ENCODE measurements at places on chromosomes 12 and 14.

GRCh38 chr12:92261071-92261470, 115.4 kb upstream of the BTG1 start:
- DNase-seq: no peak

GRCh38 chr12:83018088-83018487, 331.4 kb downstream of the TMTC2 start:
- no peak for DNase-seq

GRCh38 chr12:1878214-1878613, 40.2 kb downstream of the CACNA2D4 start:
- no peak for DNase-seq

GRCh38 chr12:101299346-101299745, 19.4 kb downstream of the UTP20 start:
- no peak for DNase-seq

DNA sequence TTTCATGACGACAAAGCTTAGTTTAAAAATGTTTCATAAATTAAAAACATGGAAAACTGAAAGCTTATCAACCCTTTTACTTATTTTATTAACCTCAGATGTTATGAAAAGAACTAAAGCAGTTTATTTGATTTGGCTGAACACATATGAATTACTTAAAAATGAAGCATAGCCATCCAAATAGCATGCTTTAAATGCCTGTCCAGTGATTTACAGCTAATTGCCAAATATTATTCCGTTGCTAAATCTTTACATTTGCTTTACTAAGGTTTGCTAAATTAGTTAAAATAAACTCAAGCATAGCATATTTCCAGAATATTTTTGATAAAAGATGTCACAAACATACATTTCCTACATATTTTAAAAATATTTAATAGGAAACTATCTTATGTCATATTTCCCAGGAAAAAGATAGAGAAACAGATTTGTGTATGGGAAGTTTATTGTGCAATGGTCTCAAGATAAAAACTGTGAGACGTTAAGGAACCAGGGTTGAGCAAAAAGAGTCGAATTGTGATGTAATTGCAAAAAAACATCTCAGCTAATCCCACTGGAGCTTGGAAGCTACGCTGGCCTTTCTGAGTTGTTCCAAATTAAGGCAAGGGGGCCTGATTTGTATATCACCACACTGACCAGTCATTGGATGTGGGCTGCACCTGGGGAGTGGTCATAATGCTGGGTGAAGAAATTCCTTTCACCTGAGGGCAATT, 25.8 kb downstream of the GPR135 start:
- DNase-seq: no peak

- peak; percentile 40 for DNase-seq
These were observed 23.3 kb downstream of the MEG3 start for GRCh38 chr14:100849115-100849781.

- DNase-seq: peak; percentile 52
These were observed 35.8 kb upstream of the FBXO33 start for GRCh38 chr14:39467889-39468524.

DNA sequence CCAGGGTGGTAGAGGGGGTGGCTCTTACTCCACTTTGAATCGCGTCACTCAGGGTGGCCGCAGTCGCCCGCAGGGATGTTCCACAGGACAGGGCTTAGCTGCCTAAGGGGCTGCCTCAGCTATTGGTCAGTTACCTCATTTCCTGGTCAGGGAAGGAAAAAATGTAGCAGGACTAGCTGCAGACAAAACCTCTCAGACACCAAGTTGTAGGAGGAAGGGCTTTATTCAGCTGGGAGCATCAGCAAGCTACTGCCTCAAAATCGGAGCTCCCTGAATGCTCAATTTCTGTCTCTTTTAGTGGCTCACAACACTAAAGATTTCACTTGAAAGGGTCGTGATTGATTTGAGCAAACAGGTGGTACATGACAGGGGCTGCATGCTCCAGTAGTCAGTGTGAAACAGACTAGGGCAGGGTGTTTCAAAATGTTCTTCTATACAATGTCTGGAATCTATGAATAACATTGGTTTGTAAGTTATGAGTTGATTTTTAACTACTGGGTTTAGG, 6.4 kb upstream of the CLEC6A start:
- no peak for DNase-seq

- no peak for DNase-seq
These were observed 1683.8 kb upstream of the SEL1L start for GRCh38 chr14:83217492-83217891.

DNA sequence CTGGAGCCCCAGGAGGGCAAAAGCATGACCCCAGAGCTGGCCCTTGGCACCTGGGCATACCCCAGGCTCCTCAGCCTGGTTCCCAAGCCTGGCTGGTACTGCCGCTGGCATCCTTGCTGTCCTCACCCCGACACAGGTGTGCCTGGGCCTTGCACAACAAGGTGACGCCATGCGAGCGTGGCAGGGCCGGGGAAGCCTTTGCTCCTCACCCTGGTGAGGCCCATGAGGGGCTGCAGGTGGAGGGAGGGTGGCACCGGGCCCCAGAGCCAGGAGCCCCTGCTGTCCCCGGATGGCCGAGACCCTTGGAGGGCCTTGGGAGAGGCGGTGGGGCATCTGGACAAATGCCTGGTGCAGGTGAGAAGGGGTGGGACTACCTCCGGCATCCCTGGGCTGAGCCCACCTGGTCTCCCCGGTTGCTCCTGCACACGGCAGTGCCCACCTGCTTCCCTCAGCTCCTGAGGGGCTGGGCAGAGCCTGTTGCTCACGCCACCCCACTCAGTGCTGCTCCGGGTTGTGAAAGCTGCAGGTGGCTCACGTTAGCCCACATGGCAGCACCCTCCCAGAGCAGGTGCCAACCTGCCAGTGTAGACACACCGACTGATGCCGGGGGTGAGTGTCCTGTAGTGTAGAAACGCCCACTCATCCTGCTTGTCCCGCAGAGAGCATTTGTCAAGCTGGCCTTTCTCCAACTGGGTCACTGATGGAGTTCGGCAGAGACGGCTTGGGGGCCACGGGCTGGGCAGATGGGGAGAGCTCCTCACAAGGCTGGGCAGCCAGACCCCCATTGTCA, 24.6 kb upstream of the KIF26A start:
- no peak for DNase-seq

DNA sequence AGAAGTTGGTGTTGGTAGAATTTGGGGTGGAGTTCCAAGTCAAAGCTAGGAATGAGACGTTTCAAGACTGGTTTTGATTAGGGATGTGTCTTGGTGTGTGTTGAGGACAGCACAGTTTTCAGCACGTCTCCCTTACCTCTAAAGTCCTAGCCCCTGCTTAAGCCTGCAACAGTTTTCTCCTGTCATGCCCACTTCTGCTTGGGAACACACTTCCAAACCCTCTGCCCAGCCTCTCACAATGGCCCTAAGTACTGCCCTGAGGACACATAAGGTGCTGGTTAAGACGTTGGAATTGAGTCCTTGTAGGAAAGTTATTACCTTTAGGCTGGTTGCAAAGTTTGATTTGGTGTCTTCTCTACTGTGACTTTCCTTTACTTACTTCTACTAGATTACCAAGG, 710 bp upstream of the BMAL2 start:
- DNase-seq: peak; percentile 39

DNA sequence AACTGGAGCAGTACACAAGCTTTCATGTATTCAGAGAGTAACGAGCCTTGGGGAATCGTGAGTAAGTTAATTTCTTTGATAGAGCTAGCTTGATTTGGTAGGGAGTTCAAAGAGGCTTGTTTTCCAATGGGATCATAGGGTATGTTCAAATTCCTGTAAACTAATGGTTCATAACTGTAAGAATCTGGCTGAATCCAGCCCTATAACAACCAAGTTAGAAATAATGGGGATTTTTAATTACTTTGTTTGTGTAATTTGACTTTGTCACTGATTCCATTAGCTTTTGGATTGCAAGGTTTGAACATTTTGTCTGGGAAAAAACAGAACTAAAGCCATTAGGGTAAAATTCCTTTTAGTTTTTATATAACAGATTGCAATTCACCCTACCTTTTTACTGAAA, 94.0 kb downstream of the WNK1 start:
- DNase-seq: no peak

DNA sequence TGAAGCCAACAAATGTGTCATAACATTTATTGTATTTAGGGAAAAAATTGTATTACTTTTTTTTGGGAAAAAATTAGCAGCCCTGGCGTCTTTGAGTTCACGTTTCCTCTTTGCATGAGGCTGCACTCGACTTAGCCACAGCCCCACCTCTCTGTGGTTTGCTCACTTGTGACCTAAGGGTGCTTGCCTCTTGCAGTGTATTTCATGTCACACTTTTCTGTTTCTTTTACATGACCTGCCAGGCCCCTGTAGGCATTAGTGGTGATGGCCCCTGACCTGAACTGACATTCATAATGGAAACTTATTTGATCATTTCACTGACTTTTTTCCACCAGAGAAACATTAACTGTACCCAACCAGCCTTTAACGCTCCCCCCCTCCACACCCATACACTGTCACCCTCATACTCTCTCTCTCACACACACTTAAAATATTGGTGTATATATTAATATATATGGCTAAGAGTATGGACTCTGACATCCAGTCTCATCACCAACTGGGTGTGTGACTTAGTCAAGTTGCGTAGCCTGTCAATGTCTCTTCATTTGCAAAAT, 122.9 kb downstream of the PRKCH start:
- DNase-seq: peak; percentile 56

- peak; percentile 24 for DNase-seq
These were observed 43.9 kb downstream of the SSPN start for GRCh38 chr12:26239122-26239851.

GRCh38 chr12:48084066-48084465, 21.8 kb downstream of the SENP1 start:
- DNase-seq: no peak

Data from KBM-7 (cell line).